OCI-M1 (cell line): ENCODE measurements at places on chromosomes 1 and 21.

DNA sequence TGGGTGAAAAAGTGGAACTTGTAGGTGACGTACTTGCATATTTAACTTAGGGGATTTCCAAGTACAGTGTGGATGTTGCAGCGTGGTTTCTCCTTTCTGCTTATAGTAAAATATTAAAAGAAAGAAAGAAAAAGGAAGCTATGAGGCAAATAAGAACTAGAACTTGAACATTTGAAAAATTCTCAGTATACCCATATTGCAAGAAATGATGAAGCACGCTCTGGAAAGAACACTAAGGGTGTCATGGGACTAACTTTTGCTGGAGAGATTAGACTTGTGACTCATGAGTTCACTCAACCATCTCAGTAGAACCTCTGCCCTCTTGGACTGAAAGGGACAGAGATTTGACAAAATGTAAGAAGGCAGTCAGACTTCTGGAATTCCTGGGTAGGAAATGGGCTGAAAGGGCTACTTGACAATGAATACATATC lies 704.5 kb upstream of the ADGRL4 start:
- DNase-seq = no peak

GRCh38 chr1:215567491-215568298 lies 591 bp downstream of the KCTD3 start:
- peak; percentile 83 for DNase-seq

DNA sequence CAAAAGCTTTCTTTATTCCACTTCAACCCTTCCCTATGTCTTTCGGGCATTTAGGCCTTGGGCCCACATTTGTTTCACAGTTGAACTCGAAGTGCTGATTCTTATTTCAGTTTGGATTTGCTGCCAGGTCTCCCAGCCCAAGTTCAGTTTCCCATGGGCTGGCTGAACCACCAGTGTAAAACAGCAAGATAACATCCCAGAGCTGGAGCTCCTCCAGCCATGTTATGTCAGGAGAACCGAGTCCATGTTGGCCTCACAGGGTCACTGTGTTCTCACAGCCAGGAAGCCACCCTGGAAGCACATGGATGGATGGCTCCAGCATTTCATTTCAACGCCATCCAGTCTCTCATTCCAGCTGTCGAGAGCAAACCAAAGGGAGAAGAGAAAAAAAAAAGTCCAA lies 45.2 kb upstream of the RXRG start:
- DNase-seq = no peak

DNA sequence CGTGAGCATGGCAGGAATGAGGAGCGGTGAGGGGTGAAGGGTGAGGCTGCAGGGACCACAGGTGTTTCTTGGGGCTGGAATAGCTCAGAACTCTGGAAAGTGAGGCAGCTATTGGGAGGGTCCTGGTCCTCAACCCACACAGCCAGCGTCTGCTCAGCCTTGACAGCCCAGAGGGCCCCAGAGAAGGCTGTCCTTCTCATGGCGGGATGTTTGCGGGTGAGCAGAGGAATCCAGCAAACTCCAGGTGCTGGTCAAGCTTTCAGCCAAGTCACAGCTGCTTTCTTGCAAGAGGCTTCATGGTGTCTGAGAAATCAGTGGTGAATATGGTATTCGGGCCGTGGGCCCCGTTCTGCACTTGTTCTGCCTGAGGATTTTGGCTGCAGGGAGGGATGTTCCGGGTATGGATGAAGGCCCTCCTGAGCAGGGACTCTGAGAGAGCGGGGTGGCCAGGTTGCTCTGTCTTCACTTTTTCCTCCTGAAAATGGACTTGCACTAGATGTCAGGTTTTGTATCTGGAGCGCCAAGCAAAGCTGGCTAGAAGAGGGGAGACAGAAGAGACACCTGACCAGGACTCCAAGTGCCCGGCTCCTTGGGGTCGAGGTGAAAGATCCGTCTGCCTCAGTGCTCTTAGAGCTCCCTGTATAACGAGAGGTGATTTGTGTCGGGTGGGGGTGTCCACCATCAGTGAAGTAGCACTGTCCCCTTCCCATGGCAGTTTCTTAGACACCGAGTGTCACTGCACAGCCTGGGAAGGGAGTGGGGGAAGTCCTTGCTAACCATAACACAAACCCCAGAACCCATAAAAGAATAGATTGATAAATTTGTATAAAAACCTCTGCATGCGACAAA lies 139.9 kb downstream of the PEX14 start:
- no peak for DNase-seq

DNA sequence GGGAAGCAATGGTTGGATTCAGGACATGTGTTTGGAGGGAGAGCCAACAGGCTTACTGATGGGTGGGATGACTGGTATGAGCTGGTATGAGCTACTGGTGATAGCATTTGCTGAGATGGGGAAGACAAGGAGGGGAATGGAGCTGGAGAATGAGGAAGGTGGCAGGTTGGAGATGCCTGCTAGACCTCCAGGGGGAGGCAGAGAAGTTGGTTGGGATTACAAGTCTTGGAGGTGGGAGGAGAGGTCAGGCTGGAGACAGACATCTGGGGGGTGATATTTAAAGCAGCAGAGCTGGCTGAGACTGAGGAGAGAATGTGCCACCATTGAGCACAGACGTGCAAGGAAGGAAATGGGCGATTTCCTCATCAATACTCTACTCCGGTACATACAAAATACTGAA lies 31.8 kb upstream of the ENO1 start:
- no peak for DNase-seq

- peak; percentile 45 for DNase-seq
Observed at GRCh38 chr1:207223162-207223561, 98.3 kb upstream of the CD55 start.

GRCh38 chr1:228236744-228237143 lies 28.9 kb downstream of the OBSCN start:
- peak; percentile 56 for DNase-seq

- no peak for DNase-seq
Observed at GRCh38 chr1:9250411-9251381, 16.1 kb downstream of the H6PD start.

- peak; percentile 91 for DNase-seq
Observed at GRCh38 chr1:145985502-145986439, 10.6 kb downstream of the TXNIP start.

DNA sequence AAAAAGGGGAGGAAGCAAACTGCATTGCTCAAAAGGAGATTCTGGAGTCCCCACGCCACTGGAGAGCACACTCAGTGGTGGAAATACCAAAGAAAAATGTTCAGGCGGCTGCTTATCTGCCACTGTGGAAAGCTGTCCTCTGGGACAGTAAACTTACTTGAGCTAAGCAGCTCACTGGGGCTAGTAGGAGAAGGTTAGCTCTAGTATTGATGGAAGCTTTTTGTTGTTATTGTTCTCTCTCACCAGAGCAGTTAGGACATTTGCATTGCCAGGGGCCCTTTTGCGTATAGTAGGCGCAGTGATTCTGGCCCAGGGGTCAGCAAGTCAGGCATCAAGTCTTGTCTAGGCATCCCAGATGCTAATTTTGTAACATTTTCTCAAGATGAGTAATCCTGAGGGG lies 15.6 kb downstream of the BACE2 start:
- DNase-seq = no peak

DNA sequence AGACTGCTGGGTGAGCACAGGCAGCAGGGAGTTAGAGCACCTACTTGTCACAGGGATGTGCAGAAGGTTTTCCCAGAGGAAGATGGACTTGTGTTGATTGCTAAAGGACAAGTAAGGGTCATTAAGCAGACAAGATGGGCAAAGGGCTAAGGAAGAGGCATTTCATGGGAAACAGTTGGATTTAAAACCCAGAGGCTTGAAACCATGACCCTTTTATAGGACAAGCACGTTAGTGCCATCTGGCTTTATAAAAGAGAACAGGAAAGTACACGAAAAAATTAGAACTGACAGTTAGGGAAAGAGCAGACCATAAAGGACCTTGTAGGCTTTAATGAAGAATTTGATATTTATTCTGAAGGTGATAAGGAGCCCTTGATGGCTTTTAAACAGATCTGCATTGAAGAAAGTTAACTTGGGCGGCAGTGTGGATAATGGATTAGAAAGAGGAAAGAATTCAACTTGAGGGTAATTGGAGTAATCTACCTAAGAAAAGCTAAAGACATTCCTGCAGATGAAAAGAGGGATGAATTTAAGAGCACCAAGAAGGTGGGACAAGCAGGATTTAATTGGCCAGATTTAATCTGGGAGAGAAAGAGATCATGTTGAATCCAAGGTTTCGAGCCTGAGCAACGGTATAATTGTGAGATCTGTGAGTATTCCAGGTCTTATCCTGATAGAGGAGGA lies 68.6 kb downstream of the ZC3H11B start:
- DNase-seq = peak; percentile 8

DNA sequence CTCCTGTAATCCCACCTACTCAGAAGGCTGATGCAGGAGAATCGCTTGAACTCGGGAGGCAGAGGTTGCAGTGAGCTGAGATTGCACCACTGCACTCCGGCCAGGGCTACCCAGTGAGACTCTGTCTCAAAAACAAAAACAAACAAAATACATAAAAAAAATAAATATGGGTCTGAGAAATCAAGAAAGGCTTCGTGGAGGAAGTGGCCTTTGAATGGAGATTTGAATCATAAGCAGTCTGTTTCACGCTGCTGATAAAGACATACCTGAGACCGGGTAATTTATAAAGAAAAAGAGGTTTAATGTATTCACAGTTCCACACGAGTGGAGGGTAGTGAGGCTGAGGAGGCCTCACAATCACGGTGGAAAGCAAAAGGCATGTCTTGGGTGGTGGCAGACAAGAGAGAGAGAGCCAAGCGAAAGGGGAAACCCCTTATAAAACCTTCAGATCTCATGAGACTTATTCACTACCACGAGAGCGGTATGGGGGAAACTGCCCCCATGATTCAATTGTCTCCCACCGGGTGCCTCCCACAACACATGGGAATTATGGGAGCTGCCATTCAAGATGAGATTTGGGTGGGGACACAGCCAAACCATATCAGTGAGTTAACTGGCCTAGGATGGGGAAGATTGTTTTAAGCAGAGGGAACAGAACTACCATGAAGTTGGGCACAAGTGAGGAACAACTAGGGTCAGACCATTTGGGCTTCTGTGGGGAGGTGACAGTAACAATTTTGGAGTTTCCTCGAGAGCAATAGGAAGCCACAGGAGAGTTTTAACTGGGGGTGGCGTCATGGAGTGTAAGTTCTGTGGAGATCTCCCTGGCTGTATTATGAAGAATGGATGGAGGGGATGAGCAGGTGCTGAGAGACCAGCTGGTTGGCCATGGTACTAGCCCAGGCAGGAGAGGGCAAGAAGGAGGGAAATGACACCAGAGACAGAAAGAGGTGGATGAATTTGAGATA lies 22.2 kb upstream of the WNT4 start:
- no peak for DNase-seq

GRCh38 chr1:66460776-66461175 lies 73.2 kb upstream of the SGIP1 start:
- no peak for DNase-seq

DNA sequence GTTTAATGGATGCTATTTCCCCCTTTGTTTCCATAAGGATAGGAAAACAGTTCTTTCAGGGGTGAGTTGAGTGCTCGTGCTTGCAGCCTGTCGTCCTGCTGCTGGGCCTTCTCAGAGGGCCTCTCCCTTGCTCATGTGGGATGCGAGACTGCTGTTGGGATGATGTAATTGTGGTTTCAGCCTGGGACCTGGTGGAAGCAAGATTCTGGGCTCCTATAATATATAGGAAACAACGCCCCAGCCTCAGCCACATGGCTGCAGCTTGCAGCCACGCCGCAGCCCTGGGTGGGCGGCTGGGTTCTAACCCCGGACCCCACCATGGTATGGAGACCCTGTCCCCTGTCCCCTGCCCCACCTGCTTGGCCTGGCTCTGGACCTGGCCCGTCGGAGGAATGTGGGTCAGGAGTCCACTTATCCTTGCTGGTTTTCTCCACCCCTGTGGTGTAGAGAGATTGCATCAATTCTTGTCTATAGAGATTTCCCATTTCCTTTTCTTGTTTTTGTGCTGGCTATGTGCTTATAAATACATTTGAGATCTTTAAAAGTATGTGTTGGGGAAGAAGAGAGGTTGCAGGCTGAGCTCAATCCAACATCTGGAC lies 357.8 kb downstream of the SIPA1L2 start:
- DNase-seq = peak; percentile 32

- DNase-seq = no peak
Observed at GRCh38 chr1:33516428-33516827, 44.0 kb downstream of the ZSCAN20 start.
